Aorta (tissue), 5 donors: ENCODE measurements at places on chromosomes 16 and 17. TPM values are rescaled to one million over a fixed set of nuclear protein-coding genes. Genes with fewer than 3 reads are reported as not detected.
A peak's percentile ranks its signal among the peaks of the same experiment; 100 is the strongest.

DNA sequence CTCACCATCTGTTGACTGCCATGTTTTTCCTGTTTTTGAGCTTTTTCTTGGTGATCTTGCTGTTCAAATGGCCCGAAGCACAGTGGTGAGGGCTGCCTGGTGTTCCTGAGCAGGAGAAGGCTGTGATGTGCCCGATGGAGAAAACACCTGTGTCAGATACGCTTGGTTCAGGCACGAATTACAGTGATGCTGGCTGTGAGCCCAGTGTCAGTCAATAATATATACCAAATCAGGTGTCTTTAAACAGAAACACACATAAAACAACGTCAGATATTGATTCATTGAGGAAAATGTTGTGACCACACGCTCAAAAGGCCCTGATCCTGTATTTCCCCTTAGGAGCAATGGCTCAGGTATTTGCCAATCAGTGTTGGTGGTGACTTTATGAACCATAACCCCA lies 111.7 kb downstream of the SDR42E1 start:
- DNase-seq, result no peak

DNA sequence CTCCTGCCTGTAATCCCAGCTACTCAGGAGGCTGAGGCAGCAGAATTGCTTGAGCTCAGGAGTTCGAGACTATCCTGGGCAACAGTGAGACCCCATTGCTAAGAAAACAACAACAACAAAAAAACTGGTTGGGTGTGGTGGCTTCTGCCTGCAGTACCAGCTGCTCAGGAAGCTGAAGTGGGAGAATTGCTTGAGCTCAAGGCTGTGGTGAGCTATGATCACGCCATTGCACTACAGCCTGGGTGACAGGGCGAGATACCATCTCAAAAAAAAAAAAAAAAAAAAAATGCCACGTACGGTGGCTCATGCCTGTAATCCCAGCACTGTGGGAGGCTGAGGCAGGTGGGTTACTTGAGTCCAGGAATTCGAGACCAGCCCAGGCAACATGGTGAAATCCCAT lies 34.1 kb downstream of the NME2 start:
- no peak for DNase-seq

GRCh38 chr17:77085926-77086432 lies 54.8 kb upstream of the SEC14L1 start:
- no peak for DNase-seq

DNA sequence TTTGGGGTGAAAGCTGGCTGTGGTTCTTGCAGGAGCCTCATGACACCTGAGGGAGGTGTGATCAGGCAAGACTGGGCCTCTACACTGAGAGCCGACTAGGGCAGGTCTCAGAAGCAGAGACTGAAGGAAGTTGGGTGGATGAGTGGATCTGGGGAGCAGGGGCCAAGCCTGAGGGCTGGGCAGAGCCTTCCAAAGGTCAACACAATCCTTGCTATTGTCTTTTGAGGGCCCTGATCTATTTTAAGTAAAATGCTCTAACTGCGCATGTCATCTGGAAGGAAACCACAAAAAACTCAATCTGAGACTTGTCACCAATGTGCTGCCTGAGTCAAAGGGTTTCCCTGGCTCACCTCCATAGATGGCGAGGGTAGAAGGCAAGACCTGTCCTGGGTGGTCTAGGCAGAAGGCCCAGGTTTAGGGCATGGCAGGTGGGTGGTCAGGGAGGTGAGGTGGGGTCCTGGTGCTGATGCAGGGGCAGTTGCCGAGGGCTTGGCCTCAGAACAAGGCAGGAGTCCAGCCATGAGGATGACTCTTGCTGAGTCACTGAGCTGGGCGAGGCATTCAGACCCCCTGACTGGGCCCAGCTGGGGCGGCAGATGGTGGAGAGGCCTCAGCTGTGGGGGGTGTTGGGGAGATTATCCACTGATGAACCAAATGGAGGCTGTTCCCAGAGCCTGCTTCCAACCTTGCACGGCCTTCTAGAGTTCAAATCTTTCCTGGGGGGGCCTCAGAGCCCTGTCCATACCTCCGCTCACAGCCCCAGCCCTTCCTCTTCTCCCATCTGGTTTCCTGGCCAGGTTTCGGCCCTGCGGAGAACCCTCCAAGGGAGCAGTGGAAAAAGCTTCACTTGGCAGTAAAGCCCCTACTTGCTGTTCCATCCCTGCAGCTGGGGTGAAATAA lies 5.1 kb downstream of the MVP start:
- DNase-seq, result peak; percentile 72

DNA sequence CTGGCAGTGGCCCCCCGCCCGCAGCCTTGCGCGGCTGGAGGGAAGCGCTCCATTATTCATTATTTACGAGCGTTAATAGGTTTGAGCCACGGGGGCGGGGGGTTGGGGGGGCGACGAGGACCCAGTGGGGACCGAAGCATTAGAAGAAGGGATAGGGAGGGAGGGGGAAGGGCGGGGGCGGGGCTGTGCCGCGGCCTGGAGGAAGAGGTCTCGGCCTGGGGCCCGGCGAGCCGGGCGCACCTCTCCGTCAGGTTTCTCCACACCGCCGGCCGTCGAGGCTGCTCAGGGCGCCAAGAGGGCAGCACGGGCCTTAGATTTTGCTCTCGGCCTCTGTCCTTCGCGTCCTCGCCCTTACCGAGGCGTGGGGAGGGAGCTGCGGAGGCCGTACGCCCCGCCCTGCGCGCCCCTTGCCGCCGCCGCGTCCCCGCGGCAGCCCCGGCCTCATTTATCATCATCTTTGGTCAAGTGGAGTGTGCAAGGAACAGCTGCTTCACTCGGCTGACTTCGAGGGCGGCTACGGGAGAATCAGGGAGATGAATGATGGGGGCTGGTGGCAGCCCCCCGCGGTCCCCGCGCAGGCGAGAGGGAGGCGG lies 54.2 kb downstream of the SREBF1 start:
- no peak for DNase-seq

Gene IL34
- total RNA-seq, result 14.2 TPM

Gene RNF112
- total RNA-seq, result 9.9 TPM
